ENCODE measurements at places on chromosomes 6 and 20.

GRCh38 chr20:34553366-34553867 lies 5.1 kb upstream of the MAP1LC3A start:
- no peak for DNase-seq

GRCh38 chr20:63254606-63255384 lies 532 bp upstream of the NKAIN4 start:
- no peak for DNase-seq

GRCh38 chr6:166259296-166259977 lies 48.8 kb downstream of the PRR18 start:
- no peak for DNase-seq

- DNase-seq, result no peak
Observed at GRCh38 chr6:388202-388903, 3.2 kb upstream of the IRF4 start.

GRCh38 chr6:111441678-111442243 lies 41.3 kb downstream of the REV3L start:
- no peak for DNase-seq

DNA sequence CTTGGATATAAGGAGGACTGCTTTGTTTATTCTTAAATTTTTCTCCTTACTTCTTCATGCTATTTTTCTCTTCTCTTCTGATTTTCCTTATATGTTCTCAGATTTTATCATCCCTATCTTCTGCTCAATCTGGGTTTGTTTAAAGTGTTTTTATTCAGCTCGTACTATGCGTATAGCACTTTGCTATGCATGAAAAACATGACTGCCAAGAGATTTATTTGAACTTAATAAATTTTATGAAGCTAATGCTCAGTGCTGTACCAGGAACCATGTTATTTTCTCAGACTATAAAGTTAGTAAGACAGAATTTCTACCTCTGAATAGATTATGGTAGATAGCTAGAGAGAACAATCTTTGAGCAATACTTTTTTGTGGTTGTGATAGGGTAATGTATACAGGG lies 305.9 kb downstream of the LAMA2 start:
- no peak for DNase-seq

DNA sequence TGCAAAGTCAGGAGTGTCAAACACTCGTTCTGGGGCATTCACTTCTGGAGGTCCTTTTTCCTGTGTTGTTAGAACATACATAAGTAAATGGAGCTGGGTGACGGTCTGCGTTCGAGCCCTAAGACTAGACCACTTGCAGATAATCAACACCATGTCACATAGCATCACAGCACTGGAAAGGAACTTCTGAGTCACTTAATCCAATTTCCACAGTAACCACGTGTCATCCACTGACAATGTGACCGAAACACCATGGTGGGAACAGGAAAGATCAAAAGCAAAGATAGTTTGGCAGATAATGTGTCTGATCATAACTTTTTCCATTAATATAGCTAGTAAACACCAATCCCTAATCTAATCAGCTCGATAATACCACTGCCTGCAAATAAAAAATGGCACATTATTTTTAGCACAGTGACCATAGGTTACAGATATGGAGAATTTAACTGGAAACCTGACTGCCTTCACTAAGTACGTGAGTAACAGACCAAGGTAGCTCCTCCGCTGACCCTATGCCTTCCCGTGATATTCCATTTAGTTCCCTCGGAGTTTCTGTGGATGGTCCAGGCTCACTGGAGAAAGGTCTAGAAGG lies 34.8 kb downstream of the WRNIP1 start:
- no peak for DNase-seq

Measured in NCI-H1694 (cell line).